ENCODE measurements at places on chromosomes 12 and 14.

- no peak for DNase-seq
Observed at GRCh38 chr12:90181216-90181615, 472.6 kb upstream of the ATP2B1 start.

DNA sequence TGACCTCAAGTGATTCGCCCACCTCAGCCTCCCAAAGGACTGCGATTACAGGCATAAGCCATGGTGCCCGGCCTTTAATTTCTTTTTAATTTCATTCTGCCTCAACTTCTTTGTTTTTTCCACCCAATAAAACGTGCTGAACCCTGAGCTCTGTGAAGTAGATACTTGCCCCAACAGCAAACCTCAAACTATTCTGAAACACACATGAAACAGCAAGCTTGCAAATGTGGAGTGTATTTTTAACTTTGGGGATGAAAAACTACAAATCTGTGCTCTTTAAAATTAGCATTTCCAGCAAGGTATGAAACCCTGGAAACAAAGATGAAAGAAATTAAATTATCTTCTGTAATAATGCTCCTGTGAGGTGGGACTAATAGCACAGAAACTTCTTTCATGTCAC is 246.6 kb downstream of the ANO6 start:
- no peak for DNase-seq

- no peak for DNase-seq
Observed at GRCh38 chr14:100165376-100165775, 5.9 kb upstream of the DEGS2 start.

GRCh38 chr12:95972832-95973456 is 23.2 kb downstream of the HAL start:
- no peak for DNase-seq

- DNase-seq = no peak
Observed at GRCh38 chr14:80536456-80536855, 325.2 kb upstream of the DIO2 start.

GRCh38 chr12:24394246-24394645 is 444.8 kb upstream of the SOX5 start:
- no peak for DNase-seq

DNA sequence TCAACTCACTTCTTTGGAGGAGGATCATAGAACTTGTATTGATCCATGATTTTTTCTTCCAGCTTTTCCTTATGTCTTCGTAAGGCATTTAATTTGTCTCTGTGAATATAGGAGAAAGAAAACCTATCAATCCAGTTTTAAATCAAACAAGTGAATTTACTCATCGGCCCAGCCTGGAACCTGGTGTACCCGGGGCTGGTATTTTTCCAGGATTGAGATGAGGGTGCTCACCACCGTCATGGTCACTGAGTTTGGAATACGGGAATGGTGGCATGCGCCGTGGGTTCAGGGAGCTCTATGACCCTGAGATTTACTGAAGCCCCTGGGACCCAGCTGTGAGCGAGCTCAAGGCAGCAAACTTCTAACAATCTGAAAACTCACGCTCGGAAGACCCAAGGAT is 46.5 kb upstream of the GPR68 start:
- no peak for DNase-seq

GRCh38 chr14:94572637-94573303 is 8.5 kb upstream of the SERPINA5 start:
- DNase-seq = no peak

DNA sequence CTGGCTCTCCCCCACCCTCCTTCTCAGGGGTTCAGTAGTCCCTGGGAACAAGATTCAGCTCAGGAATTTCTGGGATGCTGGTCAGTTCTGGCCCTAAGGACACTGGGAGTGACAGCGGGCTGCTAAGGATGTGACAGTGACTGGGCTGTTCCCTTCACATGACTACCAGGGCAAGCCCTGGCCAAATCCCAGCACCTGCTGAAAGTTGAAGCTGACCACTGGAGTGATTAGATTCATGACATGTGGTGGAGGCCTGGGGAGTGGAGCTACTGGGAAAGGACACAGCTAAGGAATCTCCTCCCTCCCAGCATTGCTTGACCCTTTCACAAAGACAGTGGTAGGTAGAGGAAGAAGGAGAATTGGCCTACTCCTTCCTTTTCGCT is 204.9 kb downstream of the DAD1 start:
- no peak for DNase-seq

- DNase-seq = no peak
Observed at GRCh38 chr12:2084553-2085296, 31.9 kb downstream of the CACNA1C start.

- no peak for DNase-seq
Observed at GRCh38 chr14:102775855-102776760, 1.1 kb upstream of the TRAF3 start.

DNA sequence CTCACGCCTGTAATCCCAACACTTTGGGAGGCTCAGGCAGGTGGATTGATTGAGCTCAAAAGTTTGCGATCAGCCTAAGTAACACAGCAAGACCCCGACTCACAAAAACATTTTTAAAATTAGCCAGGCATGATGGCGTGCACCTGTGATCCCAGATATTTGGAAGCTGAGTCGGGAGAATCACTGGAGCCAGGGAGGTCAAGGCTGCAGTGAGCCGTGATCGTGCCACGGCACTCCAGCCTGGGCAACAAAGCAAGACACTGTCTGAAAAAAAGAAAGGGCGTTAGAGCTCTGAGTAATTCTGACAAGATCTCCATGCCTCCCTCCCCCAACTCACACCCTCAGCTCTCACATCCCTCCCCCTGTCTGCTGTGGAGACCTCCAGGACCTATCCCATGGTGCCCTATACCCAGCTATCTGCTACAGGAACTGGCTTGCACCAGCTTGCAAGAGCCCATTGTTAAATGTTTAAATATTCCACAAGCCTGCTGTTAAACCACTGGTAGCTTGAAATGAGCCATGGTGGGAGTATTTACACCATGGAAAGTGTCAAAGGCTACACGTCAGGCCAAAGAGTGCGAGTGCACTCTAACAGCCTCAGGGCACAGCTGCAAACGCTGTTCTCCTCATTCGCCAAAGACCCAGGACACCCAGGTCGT is 35.1 kb upstream of the PPP2R5C start:
- DNase-seq = no peak

GRCh38 chr14:100988956-100989355 is 85.4 kb upstream of the RTL1 start:
- DNase-seq = no peak
